GOT3 (cell line): ENCODE measurements at places on chromosomes 3 and 15.

DNA sequence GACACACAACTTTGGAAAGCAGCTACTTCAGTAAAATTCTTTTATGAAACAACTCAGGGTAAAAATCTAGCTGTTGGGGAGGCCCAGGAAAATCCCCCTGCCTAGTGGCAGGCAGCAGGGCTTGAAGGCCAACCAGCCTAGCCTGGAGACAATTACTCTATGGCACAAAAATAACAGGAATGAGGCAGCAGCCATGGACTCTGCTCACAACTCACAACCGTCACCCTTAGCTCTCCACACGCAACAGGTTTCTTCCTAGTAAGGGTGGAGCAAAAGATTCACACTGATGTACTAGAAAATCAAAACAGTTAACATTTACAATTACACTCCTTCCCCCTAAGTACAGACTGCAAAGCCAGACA is 530 bp upstream of the FBXL22 start:
- no peak for DNase-seq

- DNase-seq, result no peak
These were observed 2.8 kb downstream of the CAV3 start for GRCh38 chr3:8736436-8736835.

DNA sequence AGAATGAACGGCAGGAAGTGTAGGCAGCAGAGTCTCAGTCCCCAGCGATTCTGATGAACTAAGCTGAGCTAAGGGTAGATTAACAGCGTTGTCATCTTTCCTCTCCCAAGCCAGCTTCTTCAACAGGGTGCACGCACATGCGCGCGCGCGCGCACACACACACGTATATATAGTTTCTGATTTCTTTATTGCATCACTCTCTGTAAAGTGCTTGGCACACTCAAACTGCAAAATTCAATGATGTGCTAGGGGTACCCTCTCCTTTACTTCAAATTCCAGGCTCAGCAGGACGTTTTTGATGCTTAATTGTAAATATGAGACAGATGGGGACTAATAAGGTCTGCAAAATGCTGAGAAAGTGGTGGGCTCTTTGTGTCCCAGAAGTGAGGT is 26.1 kb upstream of the VPS8 start:
- no peak for DNase-seq

DNA sequence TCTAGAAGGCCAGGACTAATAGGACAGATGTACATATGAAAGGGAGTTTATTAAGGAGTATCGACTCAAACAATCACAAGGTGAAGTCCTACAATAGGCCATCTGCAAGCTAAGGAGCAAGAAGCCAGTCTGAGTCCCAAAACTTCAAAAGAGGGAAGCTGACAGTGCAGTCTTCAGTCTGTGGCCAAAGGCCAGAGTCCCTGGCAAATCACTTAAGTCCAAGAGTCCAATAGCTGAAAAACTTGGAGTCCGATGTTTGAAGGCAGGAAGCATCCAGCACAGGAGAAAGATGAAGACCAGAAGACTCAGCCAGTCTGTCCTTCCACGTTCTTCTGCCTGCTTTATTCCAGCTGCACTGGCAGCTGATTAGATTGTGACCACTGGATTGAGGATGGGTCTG is 11.1 kb upstream of the CELF6 start:
- DNase-seq, result no peak

DNA sequence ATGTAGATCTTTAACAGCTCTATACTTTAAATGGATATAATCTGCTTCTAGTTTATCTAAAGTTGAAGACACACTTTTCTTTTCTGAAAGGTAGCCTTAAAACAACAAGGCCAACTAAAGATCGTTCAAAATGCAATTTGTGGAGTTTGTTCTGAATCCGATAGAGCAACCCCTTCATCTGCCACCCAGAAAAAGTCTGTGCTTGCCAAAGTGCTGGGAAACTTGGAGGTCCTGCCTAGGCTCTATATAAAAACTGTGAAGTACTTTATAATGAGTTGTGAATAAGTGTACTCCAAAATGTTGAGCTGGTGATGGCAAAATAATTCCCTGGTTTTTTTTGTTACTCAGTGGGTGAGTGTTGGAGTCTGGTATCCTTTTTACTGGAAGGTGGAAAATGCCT is 12.5 kb downstream of the GLDN start:
- no peak for DNase-seq

DNA sequence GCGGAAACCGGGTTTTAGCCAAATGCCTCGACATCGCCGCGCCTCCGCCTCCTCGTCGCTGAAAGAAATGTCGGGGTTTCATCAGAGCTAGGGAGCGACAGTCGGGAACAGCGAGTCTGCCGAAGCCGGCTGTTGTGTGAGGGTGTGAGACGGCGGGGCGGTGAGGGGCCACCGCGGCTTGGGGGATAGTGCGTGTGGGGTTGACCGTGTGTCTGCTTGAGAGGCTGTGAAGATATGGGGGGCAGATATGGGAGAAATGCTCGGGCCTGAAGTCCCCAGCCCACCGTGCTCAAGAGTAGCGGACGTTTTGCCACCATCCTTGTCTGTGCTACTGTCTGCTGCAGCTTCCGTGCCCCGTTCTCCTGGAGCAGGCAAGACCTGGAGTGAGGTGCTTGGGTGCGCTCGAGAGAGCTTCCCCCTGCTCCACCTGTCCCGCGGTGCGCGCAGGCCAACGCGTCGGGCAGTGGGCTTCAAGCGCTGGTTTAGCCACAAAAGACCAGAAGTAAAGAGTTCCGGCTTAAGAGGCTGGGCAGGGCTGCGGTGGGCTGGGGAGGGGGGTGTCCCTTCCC is 716 bp upstream of the ISLR2 start:
- DNase-seq, result no peak

DNA sequence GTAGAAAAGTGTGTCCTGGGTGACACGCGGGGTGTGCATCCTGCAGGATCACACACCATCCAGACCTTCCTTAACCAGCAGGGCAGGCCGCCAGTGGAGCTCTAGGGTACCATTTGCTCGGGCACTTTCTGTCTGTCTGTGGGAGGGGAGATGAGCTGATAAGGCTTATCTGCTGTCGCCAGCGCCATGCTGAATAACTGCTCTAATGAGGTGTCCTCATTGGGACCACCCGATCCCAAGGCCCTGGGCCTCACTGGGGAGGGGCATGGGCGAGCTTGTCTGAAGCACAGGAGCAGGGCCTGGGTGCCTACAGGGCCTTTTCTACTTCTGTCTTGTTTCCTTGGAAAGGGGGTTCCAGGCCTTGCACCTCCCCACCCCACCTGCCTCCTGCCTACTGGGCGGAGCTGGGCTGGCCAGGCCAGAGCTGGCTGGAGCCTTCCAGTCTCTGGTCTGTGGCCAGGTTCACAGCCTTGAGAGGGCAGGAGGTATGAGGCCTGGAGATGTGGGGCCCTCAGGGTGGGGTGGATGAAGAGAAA is 2.5 kb upstream of the GATA2 start:
- no peak for DNase-seq

GRCh38 chr3:64114651-64115050 is 91.4 kb upstream of the PSMD6 start:
- no peak for DNase-seq

GRCh38 chr3:189488241-189488767 is 142.9 kb upstream of the TP63 start:
- DNase-seq, result no peak

- DNase-seq, result peak; percentile 54
These were observed 90.2 kb upstream of the KLF13 start for GRCh38 chr15:31236184-31237042.

DNA sequence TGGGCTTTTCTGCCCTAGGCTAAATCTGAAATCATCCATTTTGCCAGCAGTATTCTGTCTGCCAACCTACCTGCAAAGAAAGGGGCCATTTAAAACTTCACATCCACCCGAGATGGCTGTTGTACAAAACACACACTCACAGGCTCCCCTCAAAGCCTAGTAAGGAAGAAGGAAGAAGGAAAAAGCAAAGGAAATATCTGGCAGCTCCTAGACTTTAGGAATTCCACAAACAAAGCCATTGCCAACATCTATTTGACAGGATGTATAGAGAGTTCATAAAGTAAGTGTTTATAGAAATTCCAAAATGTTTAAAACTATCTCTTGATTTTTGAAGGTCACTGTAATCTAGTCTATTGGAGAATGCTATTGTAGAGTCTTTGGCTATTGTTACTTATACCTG is 91.9 kb upstream of the THBS1 start:
- no peak for DNase-seq

DNA sequence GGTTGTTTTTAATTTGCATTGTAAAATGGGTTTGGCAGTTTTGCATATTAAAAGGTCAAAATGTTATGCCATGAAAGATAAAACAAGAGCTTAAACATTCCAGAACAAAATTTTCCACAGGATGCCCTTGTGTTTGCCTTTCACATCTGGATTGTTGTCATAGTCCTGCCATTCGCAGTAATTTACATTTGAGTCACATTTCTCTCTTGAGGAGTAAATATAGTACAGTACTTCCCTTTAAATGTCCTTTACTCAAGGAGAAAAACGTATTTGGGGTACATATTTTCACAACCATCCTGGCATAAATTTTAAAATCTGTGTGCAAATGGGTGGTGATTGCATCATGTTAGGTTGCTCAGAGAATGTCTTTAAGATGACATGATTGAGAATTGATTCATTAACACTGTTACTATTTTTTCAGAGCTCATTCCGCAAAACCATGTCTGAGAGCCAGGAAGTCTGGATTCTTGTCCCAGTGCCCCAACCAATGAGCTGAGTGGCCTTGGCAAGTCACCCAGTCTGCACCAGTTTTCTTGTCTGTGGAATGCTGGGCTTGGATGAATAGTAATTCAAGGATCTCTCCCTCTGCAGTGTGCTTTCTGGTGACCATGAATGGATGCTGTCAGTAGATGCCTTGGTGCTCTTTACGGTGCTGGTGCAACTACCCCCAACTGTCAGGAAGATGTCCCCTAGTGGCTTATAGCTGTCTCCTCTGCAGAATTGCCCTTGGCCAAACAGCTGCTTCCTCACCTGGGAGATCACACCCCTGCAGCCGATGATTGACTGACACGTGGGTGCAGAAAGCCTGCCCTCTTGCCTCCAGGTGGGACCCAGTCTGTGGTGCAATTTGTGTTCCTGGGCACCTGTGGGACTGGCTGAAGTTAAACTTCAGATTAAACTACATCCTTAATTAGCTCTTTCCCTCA is 43.0 kb downstream of the ABHD5 start:
- DNase-seq, result no peak

DNA sequence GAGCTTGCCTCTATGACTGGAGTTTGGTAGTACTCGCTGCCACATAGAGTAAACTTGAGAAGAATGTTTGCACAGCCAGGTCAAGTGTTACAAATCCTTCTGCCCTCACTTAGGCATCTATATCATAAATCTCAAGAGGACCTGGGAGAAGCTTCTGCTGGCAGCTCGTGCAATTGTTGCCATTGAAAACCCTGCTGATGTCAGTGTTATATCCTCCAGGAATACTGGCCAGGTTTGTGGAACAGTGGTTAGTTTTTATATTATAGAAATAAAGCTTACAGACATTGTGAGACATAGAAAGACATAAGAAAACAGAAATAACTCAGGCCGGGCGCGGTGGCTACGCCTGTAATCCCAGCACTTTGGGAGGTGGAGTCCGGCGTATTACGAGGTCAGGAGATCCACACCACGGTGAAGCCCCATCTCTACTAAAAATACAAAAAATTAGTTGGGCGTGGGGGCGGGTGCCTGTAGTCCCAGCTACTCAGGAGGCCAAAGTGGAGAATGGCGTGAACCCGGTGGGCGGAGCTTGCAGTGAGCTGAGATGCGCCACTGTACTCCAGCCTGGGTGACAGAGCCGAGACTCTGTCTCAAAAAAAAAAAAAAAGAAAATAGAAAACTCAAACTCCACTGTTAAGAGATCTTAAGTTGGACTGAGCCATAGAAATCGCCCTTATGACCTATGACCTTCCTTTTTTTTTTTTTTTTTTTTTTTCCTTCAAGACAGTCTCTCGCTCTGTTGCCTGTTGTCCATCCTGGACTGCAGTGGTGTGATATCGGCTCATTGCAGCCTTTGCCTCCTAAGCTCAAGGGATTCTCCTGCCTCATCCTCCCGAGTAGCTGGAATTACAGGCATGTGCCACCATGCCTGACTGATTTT is 2.2 kb downstream of the RPSA start:
- DNase-seq, result no peak

DNA sequence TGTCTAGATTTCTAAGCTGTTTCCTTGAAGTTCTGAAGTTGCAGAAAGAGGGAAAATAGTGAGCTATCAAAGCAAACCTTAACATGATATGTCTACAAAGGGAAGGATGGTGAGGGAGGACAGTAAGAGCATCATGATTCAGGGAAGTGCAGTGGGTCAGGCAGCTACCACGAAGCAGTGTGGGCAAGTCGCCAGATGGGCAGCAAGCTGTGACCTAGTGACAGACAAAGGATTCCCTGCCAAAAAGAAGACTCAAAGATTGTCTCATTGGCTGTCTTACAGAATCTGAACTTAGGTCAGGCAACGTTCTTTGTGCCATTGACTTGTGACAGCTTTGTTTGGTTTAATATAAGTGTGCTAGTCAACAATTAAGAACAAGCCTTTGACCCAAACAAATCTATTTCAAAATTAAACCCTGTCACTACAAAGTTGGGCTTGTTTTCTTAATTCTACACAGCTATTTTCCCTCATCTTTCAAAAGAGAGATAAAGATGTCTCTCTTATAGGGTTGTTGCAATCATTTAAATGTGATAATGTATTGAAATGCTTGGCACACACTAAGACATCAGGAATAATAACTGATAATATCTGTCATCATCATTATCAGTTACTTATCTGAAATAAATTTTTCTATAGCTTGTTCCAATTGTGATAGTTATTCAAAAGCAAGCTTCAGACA is 153.3 kb downstream of the ECT2 start:
- no peak for DNase-seq

GRCh38 chr15:86375733-86376280 is 296.1 kb downstream of the AGBL1 start:
- DNase-seq, result no peak

DNA sequence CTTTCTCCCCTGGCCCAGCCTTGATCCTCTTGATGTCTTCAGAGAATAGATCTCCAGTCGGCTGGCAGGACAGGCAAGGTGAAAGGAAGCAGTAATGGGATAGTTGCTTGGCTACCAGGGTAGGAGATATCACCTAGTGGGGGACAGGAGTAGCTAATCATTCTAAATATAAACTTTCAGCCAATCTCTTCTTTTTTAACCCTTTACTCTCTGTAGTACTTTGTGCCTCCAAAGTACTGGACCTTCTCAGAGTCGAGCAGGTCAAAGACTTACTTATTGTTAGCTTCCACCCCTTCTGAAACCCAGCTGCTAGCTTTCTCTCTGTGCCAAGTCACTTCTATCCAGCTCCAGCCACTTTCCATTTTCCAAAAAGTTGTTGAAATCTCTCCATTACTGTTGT is 43.4 kb upstream of the FILIP1L start:
- DNase-seq, result no peak
